WERI-Rb-1 (cell line): ENCODE measurements at places on chromosomes 11 and 22.

- no peak for DNase-seq
Observed at GRCh38 chr11:19813158-19813879, 100.7 kb downstream of the NAV2 start.

GRCh38 chr11:73191151-73191550, 26.9 kb upstream of the P2RY2 start:
- DNase-seq: no peak

DNA sequence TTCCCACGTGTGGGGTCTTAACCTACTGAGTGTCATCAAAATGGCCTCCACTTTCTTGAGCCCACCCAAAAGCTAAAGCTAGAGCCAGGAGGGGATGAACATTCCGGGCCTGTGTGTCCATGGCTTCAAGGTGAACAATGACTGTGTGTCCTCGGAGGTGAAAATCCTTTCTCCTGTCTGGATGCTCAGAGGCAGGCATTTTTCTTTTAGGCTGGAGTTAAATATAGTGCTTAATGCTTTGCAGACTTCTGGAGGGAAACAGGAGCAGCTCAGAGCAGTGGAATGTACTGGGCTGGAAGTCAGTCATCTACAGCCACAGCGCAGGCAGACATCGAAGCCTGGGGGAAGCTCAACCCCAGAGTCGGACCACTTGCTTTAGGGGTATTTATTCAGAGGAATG, 68.6 kb upstream of the TMEM45B start:
- DNase-seq: no peak

GRCh38 chr22:32378707-32379272, 21.1 kb downstream of the RFPL3 start:
- peak; percentile 73 for DNase-seq

- DNase-seq: peak; percentile 47
Observed at GRCh38 chr11:86660088-86660487, 12.3 kb downstream of the ME3 start.

DNA sequence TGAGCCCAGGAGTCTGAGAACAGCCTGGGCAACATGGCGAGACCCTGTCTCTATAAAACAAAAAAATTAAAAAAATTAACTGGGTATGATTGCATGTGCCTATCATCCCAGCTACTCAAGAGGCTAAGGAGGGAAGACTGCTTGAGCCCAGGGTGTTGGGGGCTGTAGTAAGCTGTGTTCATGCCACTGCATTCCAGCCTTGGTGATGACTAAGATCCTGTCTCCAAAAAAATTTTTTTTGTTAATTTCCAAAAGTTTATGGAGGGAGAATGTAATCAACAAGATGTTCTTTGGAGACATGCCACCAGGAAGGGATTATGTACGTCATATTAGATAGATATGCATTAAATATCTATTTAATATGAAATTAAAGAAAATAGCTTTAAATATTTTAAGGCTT, 267.5 kb downstream of the SBF2 start:
- DNase-seq: no peak

DNA sequence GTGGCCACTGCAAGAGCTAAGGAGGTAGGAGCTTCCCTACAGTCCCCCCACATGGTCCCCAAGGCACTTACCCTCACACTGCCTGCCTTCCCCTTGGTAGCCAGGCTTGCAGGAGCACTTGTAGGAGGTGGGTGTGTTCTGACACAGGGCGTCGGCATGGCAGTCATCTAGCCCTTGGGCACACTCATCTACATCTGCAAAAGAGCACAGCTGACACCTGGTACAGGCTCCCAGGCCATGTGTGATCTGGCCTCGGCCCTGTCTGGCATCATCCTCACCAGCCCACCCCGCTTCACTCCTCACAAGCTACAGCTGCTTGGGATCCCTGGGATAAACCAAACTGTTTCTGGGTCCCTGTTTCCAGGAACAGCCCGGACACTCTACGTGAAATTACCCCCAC, 1.8 kb downstream of the SCUBE2 start:
- no peak for DNase-seq

GRCh38 chr11:19712281-19713195, at the start of gene NAV2:
NAV2 (plus strand) TSS chr11:19712837; CDS start chr11:19713696, 859 bp downstream.
- peak; percentile 85 for DNase-seq

DNA sequence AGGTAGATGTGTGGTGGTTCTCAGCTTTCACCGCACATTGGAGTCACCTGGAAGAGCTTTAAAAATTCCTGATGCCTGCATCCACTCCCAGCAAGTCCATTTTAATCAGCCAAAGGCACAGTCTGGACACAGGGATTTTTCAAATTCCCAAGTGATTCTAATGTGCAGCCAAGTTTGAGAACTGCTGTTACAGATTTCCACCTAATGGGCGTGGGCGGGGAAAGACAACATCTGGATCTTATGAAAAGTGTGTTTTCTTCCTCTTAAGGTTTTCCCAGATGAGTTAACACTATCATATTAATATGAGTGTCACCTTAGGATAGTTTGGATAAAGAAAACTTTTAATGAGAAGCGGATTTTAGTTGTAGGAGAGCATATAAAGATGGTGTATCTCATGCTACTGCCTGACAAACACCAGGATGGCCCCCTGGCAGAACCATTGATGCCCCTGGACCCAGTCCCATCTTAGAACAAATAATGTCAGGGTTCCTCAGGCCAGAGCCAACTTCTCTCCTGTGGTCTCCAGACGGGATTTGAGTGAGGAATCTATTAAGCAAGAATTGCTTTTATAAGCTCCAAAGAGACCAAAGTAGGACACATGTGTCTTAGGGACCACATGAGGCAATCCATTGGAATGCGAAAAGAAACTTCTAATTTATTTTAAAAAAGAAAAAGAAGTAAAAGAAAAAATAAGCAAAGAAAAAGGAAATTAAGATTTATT, 31.9 kb downstream of the POU2AF1 start:
- no peak for DNase-seq

- no peak for DNase-seq
Observed at GRCh38 chr11:46296059-46296527, 18.6 kb downstream of the CREB3L1 start.

- DNase-seq: no peak
Observed at GRCh38 chr11:67055812-67056211, 835 bp upstream of the RHOD start.
